ENCODE measurements at places on chromosomes 5 and 9. TPM values are rescaled to one million over a fixed set of nuclear protein-coding genes. Genes with fewer than 3 reads are reported as not detected.

DNA sequence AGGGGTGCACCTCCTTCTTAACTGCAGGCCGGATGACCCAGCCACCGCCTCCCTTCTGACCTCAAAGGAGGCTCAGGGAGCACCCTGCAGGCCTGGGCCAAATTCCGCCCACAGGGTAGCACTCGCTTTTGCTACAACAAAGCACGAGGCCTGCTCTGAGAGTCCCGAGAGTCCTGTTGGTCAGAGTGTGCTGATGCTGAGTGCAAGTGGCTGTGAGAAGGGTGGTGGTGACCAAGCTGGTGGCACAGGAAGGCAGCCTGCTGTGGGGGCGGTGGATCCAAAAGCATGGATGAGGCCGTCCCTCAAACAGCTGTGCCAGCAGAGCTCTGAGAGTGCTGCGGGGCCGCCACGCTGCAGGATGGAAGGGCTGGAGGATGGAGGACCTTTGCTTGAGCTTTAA is 101.8 kb downstream of the AK8 start:
- no peak for DNase-seq

DNA sequence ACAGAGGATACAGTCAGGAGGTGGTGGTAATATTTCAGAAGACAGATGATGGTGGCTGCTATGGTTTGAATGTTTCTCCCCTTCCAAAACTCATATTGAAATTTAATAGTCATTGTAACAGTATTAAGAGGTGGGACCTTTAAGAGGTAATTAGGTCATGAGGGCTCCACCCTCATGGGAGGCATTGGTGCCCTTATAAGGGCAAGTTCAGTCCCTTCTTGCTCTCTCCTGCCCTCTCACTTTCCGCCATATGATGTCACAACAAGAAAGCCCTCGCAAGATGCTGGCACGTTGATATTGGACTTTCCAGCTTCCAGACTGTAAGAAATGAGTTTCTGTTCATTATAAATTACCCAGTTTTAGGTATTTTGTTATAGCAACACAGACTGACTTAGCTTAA is 274.9 kb downstream of the PDE4D start:
- DNase-seq, result no peak

GRCh38 chr9:135347461-135347860 is 132.1 kb upstream of the PPP1R26 start:
- no peak for DNase-seq

GRCh38 chr9:87766697-87767096 is 40.8 kb downstream of the CTSL start:
- DNase-seq, result no peak

- no peak for DNase-seq
These were observed 134.3 kb upstream of the ICE1 start for GRCh38 chr5:5288201-5288600.

- DNase-seq, result no peak
These were observed 31.5 kb upstream of the ZCCHC9 start for GRCh38 chr5:81269751-81270393.

DNA sequence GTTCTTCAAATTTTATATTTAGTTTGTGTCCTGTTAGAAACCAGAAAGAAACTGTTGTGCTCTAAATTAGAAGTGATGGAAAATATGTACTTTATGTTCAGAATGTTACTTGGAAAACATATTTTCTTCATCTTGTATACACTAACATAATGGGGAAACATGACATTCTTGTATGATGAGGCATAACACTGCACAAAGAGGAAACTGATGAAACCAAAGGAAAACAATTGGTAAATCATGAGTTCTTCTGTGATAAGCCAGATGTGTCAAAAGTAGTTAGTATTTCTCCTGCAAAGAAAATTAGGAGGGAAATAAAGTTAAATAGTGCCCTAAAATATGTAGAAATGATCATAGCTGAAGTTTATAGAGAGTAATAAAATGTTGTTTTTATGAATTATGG is 111.1 kb upstream of the FBN2 start:
- no peak for DNase-seq

- no peak for DNase-seq
These were observed 87.3 kb upstream of the PCSK5 start for GRCh38 chr9:75803130-75803529.

- no peak for DNase-seq
These were observed 5.6 kb downstream of the MAMDC2 start for GRCh38 chr9:70049236-70049635.

GRCh38 chr9:133134388-133135145 is 13.5 kb upstream of the RALGDS start:
- no peak for DNase-seq

DNA sequence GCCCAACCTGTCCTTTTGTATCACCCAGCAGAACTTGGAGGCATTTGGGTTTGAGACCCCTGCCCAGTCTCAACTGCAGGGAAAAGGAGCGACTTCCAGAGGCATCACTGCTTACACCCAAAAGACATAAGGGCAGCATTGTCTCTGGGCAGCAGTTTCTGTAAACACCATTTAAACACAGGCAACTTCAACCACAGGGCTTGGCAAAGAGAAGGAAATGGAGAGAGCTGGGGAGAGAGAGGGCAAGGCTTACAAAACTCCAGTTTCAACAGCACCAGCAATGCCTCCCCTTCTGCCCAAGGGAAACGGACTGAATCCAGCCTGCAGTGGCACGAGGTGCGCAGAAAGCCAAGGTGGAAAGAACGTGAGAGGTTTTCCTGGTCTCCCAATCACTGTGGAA is 147.6 kb downstream of the ROR2 start:
- DNase-seq, result no peak

GRCh38 chr5:74166064-74166463 is 474.5 kb downstream of the ENC1 start:
- DNase-seq, result no peak

GRCh38 chr9:2624051-2624682 is 2.6 kb downstream of the VLDLR start:
- no peak for DNase-seq

DNA sequence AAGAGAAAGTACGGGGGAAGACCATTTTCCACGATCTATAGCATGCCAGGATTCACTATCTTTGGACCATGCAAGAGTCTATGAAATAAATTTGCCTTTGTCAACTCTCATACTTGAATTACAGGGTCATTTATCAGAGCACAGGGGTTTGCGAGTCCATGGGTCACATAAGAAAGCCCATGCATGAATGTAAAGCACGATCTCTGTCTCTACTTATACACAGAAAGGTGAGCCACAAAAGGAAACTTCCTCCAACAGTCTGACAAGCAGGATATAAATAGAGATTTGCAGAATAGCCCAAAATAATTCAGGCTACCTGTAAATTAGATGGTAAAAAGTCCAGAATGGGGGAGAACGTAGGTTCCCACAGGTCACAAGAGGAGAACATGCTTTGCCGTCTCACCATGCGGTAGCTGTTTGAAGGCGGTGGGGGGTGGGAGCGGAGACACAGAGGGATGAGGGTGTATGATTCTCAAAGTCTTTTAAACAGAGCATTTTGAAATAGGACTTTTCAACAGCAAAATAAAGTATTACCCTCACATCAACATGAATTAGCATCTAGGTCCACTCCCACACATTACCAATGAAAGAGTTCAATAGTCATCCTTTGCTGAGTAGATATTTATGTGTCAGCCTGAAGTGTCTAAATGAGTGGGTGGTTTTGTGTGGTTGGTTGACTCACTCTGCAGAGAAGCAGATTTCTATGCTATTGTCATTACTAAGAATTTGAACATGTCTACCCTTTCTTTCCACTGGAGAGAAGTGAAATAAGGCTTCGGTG is 279.7 kb downstream of the EBF1 start:
- DNase-seq, result no peak

GRCh38 chr5:76081811-76082771 is 1.1 kb upstream of the SV2C start:
- DNase-seq, result no peak

Gene TSTD2
- 7.9 TPM for polyA plus RNA-seq

Gene GABRA6
- polyA plus RNA-seq, result not detected

Gene LEAP2
- polyA plus RNA-seq, result 1.6 TPM

Gene PTPN3
- not detected for polyA plus RNA-seq

Gene DBH
- polyA plus RNA-seq, result 0.18 TPM

Gene MSMP
- not detected for polyA plus RNA-seq

Gene HTR4
- not detected for polyA plus RNA-seq

Gene ABITRAM
- polyA plus RNA-seq, result 27.0 TPM

Gene SLC6A18
- polyA plus RNA-seq, result not detected

Gene CDX1
- not detected for polyA plus RNA-seq

Gene MELK
- polyA plus RNA-seq, result not detected

Gene ZDHHC11B
- 0.75 TPM for polyA plus RNA-seq
